ENCODE measurements at places on chromosomes 2 and 18.

DNA sequence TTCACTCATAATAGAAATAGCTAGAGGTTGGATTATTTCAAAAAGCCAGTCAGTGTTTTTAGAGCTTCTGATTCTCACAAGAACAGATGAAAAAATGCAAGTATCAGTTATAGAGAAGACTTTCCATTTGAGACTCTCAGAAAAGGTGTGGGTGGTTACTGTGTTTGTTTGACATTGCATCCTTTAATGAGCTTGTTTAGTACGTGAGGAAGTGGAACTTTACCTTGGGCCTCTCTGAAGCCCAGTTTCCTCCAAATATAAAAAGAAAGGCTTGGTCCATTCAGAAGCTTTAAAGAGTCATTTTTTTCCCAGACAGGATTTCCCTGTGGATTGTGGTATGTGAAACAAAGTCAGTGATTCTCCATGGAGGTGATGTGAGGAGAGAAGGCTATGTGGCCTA is 89.9 kb upstream of the RANBP2 start:
- DNase-seq: no peak

DNA sequence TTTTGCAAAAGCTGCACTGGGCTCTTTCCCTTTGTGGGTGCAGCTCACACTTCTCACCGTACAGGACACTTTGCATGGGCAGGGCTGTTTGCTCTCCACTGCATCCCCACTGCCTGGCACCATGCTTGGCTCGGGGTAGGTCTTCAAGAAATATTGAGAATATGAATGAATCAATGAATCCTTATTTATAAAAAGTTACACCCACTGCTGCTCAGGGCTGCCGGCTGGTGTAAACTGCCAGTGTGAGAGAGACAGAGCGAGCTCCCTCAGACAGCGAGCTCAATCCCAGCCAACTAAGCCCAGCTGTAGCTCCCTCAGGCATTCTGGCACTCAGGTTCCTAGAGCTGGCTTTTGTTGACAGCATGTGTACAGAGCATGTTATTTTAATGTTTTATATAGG is 3.4 kb downstream of the TMEM185B start:
- DNase-seq: no peak

GRCh38 chr18:79548077-79548450 is 131.5 kb upstream of the CTDP1 start:
- DNase-seq: no peak

GRCh38 chr2:213149294-213149875 is 2.0 kb downstream of the IKZF2 start:
- DNase-seq: no peak

DNA sequence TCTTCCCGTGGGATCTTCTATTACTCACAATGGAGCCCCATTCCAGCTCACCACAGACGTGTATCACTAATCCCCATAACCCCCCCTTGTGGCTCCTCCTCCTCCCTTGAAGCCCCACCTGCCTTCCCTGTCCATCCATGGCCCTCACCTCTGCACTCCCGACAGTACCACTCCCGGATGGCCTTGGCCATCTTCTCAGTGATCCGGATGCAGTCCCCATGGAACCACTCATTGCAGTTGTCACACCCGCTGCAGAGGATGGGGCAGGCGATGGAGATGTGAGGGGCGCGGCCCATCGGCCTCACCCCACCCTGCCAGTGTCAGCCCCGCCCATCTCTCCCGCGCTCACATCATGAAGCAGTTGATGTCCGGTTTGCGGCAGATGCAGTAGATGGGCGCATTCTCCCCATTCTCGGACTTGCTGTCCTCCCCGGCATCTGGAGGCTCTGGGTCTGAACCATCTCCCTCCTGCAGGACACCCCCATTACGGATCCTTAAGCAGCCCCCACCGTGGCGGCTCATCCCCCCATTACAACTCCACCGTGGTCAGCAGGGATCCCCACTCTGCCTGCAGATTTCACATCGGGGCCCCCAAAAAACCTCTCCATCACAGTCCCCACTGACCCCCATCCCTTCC is 983 bp downstream of the CXXC1 start:
- peak; percentile 42 for DNase-seq

GRCh38 chr2:7226501-7226900 is 309.3 kb downstream of the RNF144A start:
- DNase-seq: no peak

DNA sequence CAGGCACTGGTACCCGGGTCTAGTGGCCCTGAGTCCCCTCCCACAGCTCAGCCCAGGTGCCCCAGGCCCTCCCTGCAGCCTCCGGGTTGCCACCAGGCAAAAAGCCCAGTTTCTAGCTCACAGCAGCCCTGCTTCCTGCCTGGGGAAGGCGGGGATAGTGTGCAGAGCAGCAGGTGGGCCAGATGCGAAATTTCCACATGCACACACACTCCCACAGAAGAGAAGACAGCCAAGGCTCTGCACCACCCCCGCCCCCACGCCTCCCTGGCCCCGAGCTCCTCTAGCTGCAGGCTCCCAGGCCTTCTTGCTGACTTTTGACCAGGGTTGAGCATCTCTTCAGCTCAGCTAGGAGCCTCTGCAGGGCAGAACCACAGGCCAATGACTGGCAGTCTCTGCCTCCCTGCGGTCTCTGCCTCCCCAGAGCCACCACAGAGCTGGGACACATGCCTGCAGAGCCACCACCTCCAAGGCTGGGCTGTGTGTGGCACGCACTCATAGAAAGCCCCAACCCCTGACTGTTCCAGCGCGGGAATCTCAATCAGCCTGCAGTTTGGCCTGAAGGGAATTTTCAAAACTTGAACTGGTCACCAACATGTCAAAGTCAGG is 7.2 kb downstream of the SLC66A2 start:
- no peak for DNase-seq

DNA sequence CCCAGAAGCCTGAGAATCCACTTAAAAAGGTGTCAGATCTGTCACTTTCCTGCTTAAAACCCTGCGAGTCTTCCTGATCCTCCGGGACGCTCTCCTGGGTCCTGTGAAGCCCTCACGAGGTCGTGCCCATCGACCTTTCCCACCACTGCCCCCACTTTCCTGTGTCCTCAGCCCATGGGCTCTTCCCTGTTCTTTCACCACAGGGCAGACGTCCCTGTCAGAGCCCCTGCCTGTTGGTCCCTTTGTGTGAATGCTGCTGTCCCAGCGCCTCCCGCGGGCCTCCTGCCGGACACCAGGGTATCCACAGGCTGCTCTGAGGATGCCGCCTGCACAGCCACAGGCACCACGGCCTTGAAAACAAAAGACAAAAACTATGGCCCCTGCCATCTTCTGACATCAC is 125.6 kb downstream of the TMEM18 start:
- no peak for DNase-seq

DNA sequence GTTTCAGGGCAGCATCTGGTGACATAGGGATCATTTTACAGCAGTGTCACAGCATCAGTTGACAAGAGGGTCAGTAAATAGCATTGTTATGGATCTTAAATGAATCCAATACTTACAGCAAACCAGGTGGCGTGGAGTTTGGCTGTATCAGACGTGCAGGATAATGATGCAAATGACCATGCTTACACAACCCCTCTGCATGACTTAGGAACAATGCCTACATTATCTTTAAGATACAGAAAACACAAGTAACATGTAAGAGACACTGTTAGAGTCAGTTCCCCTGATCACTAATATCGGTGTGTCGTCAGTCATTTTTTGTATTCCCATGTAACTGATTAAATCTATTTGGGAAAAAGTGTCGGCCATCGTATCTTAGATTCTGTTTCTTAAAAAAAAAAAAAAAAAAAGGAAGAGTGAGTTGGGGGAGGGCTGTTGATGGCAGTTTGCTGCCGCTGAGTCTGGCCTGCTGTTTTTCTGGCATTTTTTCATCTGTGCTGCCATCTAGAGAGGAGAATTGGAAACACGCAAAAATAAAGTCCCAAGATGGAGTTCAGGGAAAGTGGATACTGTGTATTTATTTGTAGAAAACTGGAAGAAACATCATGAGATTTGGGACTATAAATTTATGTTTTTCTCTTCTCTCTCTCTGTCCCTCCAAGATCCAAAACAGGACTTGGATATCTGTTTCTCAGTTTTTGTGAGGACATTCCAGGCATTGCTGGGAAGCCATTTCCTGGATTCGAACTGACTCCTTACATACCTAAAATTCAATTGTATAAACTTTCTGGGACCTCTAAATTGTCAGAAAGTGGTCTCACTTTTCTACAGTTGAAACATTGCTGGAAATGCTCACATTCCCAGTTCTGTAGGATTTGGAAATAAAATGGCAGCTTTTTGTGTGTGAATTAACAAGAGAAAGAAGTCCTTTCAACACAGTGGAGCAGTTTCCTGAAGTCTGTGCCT is 60.3 kb upstream of the AGPS start:
- DNase-seq: peak; percentile 50

GRCh38 chr2:181891258-181891965 is at the start of gene ITPRID2:
TSS of gene ITPRID2 (plus strand) at chr2:181891730. CDS start at chr2:181892067, 337 bp downstream.
- DNase-seq: peak; percentile 89

DNA sequence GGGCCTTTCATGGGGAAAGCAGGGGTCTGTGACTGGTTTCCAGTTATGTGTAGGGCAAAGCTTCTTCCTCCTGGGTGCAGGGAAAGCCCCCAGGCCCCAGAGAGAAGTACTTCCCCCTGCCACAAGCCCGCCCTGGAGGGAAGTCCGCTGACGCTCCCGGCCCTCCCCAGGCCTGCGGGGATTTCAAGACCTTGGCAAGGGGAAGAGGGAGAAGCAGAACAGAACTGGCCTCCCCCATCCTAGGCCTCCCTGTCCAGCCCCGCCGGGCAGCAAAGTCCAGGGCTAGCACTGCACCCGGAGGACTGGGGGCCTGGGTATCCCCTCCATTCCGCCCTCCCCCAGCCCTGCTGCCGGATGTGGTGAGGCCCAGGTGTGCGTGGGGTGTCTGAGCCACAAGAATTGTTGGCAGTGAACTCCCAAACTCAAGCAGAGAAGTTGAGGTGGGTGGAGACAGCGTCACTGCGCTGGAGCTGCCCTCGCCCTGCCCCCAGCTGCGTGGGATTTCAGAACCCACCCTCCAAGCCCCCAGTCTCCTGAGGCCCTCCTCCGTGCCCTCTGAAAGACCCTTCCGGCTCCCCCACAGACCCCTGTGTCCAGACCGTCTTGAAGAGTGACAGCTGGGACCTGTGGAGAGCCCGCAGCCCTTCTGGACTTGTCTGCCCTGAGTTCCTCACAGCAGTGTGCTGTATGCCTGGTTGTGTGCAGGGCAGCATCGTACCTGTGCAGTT is 1.1 kb upstream of the DUSP2 start:
- peak; percentile 61 for DNase-seq

GRCh38 chr18:41690332-41691127 is 264.5 kb upstream of the PIK3C3 start:
- DNase-seq: no peak

DNA sequence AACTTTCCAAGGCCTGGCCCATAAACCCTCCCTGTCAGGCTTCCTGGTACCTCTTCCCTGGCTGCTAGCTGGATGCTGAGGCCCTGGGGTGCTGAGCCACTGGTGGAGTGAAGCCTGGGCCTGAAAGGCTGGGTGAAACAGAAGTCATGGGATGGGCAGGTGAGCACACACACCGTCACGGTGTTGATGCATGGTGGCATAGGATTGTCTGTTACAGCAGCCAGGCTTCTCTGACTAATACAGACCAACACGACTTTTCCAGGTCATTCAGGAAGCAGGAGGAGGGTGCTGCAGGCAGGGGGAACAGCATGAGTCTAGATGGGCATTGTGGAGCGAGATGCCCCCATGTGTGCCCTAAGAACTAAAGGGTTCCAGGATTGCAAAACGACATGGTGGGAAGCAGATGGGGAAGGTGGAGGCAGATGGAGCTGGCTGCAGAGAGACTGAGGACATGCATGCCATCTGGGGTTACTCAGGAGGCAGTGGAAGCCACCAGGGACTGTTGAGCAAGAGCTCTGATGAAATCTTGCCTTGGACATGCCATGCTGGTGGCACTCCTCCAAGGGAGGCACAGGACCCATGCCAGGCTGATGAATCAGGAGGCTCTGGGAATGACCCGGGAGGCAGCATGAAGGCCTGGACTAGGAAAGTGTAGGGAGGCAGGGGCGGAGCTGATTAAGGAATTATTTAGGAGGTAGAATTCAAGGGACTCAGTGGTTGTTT is 480.9 kb downstream of the TSN start:
- DNase-seq: no peak

Measured in left hindlimb (tissue), 1 donor.